ENCODE measurements at places on chromosomes 3 and 15.

DNA sequence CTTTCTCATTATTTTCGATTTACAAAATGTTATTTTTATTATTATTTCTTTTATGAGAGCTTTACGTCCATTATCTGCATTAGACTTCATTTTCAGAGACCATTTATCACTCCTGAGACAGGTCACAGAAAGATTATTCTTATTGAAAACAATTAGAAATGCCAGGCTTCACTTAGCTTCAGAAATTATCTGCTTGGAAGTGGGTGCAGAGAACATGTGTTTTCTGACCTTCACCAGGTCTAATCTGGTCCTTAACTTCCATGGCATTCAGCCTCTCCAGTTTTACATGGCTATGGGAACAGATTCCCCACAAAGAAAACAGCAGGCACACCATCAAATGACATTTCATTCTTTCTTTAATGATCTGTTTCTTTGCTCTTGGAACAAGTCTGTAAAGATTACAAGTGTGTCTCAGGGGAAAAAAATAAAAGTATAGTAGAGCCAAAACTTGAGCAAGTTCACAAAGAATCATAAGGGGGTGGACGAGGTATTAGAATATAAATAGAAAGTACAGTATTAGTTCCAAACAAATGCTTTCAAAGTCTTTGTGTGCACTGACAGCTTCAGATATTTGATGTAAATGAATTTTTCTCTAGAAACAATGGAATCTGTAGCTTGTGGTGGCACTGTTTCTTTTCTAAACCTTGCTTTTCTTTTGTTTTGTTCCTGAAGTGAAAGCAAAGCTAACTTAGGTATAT, 294.2 kb upstream of the MEIS2 start:
- no peak for DNase-seq

DNA sequence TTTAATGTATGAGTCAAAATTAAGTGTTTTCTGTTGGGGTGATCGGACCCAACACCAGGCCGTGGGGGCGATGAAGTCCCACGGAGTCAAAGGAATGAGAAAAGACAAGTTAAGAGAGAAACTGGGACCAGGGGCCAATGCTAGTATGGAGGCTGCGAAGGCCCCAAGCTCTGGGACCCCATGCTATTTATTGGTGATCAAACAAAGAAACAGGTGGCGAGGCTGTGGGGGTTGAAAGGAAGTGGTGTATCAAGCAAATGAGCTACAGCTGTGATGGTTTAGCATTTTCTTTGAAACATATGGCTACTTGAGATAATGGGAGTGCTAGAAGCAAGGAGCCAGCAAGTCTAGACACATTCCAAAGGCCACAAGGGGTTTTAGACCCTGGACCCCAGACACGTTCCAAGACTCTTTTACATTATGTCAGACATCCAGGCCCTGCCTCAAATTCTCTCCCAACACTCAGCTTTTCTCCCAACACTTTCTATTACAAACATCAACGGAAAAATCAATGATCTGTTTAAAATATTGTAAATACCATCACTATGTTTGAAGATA, 56.0 kb upstream of the SNRPN start:
- DNase-seq = no peak

DNA sequence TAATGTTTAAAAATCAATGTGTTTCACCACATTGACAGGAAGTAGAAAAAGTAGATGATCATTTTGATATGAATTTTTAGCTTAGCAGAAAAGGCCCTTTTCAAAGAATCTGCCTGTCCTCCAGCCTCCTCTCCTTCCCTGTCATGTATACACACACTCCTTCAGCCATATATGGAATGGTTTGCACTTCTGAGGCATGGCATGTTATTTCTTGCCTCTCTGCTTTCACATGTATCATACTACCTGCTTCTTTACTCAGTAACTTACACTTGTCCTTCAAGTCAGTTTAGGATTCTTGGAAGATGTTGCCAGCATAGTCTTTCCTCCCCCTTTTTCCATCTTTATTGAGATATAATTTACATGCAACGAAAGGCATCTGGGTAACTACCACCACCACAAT, 79.0 kb downstream of the REC114 start:
- DNase-seq = no peak

DNA sequence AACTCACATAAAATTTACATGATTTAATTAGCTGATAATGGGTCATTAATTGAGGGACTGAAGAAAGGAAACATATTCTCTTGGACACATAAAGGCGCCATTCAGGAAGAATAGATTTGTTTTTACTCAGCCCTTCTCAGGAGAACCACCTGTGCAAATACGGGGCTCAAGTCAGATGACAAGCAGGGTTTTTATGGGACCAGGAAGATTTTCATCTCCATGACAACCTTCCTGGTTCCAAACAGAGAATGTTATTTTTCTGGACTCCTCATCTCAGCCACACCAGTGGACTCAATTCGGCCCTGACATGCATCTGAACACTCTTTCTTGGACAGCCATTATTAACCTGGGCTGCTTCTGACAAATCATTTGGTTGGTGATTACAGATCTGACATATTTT, 120.5 kb downstream of the PDZRN3 start:
- no peak for DNase-seq

DNA sequence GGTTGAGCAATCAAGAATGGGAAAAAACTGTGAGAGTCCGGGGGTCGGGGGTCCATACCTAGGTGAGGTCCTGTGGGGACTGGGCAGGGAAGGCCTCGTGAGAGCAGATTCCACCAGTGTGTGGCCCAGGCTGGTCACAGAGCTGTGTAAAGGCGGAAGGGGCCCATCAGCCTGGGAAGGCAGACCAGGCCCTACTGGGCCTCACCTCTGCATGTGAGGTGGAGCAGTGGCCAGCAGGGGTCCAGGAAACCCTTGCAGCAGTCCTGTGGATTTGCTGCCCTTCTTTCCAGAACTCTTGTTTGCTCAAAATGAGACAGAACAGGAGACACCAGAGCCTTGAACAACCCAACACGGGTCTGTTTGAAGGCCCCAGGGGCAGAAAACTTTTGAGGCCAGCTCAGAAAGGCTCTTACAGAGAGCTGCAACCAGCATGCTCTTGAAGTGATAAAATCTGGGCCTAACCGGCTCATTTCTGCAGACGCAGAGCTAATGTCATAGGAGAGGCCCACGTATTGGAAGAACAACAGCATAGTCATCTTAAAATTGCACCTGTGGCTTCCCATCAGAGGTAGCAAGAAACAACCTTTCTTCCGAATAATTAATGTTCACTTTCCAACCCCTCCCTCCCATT, 30.3 kb upstream of the HHATL start:
- DNase-seq = no peak

GRCh38 chr3:17551333-17551732, 191.1 kb downstream of the TBC1D5 start:
- DNase-seq = no peak

DNA sequence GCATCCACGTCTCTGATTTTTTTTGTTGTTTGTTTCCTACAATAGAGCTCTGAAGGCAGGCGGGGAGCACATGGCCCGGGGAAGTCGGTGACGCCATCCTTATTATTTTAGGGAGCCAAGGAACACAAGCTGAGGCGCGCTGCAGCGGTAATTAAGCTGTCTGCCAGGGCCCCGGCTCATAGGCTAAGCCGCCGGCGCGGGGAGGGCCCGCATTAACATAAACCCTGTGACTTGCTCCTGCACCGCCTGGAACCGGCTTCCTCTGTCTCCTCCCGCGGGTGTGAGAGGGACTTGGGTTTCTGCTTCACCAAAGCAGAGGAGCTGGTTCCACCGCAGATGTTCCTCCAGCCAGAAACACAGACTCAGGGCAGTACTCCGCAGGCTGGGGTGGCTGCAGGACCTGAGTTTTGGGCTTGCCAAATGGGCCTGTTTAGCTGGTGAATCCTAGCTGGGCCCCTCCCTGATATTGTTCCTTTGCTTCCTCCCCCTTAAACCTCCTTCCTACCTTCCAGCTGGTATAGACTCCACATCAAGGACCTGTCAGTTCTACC, 25.3 kb downstream of the ANP32A start:
- peak; percentile 70 for DNase-seq

DNA sequence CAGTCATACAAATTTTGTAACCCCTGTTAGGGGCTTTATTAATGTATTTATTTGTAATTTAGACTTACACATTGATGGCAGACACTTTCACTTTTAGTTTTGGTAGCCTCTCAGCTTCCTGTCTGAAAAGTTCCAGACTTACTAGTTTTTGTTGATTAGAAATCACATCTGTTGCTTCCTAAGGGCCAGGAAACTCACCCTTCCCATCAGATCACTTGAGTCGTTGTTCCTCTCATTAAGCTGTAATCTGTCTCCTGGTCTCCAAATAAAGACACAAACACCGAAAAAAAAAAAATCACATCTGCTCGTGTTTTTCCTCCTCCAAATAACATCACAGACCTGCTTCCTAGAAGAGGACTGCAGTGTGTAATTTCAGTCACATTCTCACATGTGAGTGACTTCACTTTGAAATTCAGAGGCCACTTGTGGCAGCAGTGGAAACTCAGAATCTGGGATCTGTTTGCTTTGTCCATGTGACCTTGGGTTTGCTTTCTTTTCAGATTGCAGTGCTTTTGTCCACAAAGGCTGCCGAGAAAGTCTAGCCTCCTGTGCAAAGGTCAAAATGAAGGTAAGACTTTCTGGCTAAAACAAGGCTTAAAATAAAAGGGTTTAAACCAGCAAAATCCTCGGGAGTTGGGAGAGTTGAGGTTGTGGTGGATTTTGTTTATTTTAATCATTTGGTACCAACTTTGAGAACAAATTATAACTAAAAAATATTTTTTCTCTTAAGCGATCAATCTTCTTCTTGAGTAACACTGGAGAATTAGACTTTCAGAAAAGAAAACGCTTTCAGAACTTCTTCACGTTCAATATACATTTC, 87.0 kb downstream of the KLHL25 start:
- DNase-seq = no peak

- no peak for DNase-seq
These were observed 1.1 kb downstream of the PARP6 start for GRCh38 chr15:72271221-72271620.

- DNase-seq = no peak
These were observed 46.4 kb downstream of the DNASE1L3 start for GRCh38 chr3:58164199-58164879.

DNA sequence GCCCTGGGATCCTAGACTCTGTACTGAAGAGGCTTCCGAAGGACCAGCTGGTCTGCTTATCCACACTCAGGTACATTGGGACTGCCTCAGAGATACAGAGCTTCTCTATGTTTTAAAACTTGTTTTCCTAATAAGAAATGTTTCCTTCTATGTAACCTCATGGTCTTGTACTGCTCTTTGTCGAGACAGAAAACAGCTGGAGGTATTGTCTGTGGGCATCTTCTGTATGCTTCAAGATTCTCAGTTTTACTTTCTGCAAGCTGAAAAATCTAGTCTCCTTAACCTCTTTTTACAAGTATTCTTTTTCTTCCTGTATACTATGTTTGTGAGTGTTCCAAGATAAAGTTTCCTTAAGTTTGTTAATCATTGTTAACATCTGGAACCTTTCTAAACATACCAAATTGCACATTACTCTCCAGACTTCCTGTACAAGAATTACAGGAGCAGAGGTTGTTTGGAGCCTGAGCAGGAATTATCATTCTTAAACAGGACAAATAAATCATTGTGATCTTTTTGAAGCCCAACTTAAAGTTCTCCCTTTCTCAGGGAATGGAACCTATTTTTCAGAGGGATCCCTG, 358.3 kb upstream of the CFAP20DC start:
- DNase-seq = no peak

DNA sequence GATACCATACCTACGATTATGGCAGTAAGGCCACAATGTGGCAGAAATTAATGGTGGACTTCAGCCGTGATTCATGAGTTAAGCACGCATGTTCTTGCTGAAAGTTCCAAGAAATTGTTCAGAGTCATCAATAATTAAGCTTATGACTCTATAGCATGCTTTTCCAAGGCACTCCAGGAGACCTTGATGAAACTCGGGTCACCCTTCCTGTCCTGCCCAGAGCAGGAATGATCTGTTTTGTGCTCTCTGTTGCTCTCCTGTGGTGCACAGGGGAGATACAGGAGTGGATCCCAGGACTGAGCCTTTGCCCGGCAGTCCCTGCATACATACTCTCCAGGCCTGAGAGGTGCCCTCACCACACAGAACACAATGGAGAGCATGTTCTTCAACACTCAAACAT, 141.6 kb upstream of the SLC2A2 start:
- no peak for DNase-seq

GRCh38 chr15:75656813-75657212, 9.1 kb downstream of the SNX33 start:
- DNase-seq = no peak

DNA sequence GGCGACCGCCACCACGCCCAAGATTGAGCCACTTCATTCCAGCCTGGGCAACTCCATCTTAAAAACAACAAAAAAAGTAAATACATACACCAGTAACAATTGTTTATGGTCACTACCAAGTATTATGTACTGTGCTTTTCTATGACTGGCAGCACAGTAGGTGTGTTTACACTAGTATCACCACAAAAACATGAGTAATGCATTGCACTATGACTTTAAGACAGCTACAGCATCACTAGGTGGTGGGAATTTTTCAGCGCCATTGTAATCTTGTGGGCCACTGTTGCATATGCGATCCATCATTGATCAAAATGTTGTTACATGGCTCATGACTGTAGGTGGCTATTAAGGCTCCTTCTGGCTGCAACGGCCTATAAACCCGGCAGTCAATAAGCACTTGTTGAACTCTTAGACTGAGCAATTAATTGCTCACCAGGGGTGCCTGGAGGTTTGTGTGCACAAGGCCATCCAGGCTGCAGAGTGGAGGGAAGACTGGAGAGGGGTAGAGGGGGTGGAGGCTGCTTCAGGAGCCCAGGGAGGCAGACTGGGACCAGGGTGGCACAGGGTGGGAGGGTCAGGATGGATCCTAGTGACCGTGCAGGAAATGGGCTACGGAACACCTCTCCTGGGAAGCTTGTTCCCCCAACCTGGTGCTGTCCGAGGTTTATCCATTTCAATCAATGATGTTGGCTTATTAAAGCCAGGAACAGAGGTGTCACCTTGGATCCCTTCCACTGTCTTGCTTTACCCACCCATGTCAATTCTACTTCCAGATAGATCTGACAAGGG, 17.9 kb upstream of the COPG1 start:
- no peak for DNase-seq

DNA sequence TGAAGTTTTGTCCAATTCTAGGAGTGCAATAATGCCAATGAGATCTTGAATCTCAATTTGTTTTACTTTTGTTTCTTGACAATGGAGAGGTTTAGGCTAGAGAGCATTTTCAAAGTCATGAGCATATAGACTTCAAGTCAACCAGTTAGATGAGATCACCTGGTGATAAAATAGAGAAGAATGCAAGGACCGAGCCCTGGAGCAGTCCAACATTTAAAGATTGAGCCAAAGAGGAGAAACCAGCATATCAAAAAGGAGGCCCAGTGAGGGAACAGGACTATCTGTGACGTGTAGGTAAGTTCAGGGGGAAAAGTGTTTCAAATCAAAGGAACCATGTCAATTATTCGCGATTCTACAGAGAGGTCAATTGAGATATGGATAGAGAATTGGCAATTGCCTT, 1.7 kb upstream of the PIAS1 start:
- no peak for DNase-seq

GRCh38 chr3:111521891-111522290, 20.1 kb upstream of the CD96 start:
- no peak for DNase-seq

GRCh38 chr15:27585041-27585640, 514.0 kb downstream of the OCA2 start:
- no peak for DNase-seq
